ENCODE measurements at places on chromosomes 16 and 17.

DNA sequence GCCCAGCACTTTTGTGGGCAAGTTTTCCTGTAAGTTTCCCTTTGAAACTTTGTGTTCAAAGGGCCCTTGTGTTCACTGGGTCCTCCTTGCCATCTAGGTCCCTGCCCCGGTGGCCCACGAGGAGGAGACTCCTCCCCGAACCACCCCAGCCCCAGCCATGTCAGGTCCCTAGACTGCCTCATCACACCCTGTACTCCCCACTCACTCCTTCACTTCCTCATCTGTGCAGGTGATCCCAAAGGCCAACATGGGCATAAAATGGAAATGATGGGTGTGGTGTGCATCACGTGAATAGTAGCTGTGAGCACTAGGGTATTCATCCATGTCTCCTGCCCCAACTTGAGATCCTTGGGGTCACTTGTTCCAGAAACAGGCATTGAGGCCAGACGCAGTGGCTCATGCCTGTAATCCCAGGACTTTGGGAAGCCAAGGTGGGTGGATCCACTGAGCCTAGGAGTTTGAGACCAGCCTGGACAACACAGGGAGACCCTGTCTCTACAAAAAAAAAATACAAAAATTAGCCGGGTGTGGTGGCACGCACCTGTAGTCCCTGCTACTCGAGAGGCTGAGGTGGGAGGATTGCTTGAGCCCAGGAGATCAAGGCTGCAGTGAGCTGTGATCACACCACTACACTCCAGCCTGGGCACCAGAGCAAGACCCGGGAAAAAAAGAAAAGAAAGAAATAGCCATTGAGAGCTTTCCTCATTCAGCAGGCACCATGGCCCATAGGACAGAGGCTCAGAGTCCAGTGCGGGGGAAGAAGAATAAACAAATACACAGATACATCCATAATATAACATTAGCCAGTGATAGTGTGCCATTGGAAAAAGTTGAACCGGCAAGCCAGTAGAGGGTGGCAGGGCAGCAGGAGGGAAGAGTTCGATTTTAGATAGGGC is 74.5 kb downstream of the KATNIP start:
- no peak for DNase-seq

DNA sequence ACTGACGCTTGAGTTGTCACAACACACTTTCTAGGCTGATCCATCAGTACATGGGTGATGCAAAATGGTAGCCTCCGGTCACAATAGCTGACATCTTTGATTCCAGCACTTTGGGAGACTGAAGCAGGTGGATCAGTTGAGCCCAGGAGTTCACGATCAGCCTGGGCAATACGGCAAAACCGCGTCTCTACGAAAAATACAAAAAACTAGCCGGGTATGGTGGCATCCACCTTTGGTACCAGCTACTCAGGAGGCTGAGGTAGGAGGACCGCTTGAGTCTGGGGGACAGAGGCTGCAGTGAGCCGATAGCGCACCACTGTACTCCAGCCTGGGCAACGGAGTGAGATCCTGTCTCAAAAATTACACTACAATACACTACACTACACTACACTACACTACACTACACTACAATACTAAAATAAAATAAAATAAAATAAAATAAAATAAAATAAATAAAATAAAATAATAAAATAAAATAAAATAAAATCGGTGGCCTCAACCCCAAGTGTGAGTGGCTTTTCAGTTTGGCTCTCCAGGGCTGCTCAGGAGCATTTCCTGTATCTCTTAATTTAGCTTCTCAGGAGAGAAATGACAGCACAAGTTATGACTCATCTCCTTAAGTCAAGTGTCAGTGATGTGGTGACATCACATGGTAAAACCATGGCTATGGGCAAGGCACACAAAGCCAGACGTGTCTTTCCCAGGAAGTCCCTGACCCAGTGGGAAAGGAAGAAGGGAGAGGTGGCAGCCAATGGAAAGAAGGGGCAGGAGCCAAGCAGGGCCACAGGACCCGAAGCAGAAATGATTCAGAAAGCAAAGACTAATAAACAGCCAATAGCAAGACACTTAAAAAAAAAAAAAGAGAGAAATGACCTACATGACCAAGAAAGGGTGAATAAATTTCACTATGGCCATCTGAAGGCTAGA is 75.3 kb upstream of the TBC1D3K start:
- DNase-seq, result no peak

DNA sequence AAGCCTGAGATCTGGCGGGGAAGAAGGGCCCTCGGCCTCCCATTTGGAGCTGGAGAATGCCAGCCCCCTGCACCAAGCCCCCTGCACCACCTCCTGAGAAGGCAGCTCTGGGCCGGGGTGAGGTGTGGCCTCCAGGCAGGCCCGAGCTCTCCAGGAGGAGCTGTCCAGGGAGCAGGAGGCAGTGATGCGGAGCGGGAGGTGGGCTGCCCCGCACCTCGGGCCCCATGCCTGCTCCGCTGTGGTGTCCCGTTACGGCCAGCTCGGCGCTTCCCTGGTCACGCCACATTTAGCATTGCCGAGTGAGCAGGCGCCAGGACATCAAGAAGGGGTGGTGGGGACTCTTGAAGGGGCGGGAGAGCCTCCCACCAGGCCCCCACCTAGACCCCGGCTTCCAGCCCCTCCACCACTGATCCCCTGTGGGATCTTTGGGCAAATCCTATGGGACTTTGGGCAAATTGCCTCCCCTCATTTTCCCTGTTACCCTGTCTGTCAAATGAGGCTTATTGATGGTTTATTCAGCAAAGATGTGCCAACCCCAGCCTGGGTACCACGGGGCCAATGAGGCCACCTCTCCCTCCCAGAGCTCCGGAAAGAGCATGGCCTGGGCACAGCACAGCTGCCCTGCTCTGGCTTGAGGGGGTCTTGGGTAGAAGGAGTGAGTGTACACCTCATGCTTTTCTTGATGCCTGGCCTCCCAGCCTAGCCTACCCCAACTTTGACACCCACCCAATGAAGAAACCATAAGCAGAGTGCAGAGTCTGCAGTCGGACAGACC is 15.3 kb downstream of the FOXN1 start:
- DNase-seq, result peak; percentile 78

- DNase-seq, result no peak
Measured at GRCh38 chr16:87854053-87854906, 15.0 kb downstream of the SLC7A5 start.

DNA sequence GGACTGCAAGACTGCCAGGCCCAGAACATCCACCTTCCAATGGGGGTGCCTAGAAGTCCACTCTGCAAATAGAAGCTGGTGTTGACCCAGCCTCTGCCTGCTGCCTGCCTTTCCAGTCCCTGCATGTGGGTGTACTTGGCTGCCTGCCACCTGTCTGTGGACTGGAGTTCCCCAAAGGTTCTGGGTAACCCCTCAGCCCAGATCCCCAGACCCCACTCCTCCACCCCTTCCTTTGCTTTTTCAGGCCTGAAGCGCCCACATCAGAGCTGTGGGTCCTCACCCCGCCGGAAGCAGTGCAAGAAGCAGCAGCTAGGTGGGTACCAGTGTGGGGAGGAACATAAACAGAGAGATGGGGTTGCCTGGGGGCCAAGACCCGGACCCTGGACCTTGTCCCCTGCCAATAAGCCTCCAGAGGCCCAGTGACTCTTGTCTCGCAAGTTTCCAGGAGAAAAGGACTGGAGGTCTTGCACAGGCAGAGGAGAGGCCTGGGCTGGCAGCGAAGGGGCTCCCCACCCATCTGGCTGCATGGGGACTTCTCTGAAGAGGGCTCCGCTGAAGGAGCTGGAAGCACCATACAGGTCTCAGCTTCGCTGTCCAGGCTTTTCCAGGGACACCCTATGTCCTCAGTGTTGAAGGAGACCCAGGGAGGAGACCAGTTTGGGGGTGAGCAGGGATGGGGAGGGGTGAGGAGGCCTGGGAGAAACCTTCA is 34.3 kb downstream of the NLRC5 start:
- no peak for DNase-seq

DNA sequence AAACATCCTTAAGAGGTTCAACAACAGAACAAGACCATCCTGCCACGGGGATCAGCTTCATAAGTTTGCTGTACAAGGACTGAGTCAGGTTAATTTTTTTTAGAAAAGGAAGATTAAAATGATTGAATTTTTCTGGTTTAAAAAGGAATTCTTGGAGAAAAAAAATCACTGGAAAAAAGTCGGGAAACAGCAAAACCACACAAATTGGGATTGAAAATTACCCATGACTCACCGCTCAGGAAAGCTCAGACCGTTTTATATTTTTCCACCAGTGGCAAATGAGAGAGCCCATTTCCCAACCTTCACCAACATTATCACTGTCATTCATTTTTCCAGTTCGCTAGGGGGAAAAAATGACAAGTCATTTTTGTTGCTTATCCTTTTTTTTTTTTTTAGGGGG is 46.6 kb downstream of the MRM3 start:
- DNase-seq, result no peak

DNA sequence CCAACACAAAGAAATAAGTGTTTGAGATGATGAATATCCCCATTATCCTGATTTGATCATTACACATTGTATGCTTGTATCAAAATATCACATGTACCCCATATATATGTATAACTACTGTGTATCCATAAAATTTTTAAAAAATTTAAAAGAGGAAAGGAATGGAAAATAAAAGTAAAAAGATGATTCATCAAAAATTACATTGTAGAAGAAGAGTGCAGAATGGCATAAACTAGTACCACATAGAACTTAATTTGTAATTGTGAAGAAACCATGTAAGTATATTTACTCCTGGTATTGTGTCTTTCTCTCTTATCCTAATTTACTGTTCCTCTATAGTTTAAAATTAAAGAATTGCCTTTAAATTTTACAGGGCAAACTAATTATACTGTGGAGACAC is 11.5 kb upstream of the KRT10 start:
- DNase-seq, result no peak
